ENCODE measurements at places on chromosomes 4 and X.

DNA sequence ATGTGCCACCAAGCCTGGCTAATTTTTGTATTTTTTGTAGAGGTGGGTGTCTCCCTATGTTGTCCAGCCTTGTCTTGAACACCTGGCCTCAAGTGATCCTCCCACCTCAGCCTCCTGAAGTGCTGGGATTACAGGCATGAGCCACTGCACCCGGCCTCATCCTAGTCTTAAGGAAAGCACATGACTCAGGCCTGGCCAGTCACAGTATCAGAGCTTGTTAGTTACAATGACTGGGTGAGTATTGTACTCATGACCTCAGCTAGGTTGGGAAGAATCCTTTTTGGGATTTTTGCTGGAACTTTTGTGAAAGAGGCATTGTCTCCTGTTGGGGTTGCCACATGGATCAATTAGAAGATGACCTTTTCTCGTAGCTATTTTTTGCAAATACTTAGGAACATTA is 292.8 kb downstream of the RAPGEF2 start:
- DNase-seq: no peak

GRCh38 chr4:184231573-184231972 is 13.9 kb upstream of the ENPP6 start:
- no peak for DNase-seq

DNA sequence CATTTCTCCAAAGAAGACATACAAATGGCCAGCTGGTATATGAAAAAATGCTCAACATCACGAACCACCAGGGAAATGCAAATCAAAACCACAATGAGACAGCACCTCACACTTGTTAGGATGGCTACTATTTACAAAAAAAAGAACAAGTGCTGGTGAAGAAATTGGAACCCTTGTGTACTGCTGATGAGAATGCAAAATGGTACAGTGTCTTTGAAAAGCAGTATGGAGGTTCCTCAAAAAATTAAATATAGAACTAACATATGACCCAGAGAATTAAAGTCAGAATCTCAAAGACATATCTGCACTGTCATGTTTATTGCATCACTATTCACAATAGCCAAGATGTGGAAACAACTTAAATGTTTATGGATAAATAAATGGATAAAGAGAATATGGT is 20.9 kb downstream of the PAGE4 start:
- no peak for DNase-seq

DNA sequence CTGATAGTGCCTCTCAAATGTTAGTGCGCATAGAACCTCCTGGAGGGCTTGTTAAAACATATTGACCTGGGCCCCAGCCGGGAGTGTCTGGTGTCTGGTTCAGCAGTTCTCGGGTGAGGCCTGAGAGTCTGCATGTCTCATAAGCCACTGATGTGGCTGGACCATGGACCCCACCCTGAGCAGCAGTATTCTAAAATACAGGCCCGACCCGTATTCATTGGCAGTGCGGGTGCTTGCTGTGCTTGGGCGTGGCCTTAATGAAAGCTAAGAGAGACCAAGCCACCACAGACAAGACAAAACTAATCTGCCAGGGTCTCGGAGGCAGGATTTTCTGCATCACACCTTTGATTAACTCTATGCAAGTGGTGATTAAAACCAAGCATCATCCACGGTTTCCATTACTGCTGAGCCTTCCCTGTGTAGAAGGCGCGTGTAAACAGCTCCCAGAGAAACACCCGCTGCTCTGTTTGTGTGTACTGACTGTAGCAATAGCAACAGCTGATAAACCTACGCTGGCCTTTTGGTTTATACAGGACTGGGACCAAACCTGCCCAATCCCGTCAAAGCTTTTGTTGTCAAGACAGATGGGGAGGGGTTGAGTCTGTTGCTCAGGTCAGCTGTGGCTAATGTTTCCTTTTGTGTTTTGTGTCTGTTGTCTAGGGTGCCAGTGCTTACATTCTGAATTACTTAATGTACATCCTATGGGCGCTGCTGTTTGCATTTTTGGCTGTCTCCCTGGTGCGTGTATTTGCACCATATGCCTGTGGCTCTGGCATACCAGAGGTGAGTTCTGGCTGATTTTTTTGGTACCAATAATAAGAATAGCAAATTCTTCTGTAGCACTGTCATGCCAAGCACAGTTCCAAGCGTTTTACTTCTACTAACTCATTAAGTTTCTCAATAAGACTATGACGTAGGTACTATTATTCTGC is 40.8 kb downstream of the CLCN4 start:
- DNase-seq: no peak

- no peak for DNase-seq
These were observed 25.8 kb upstream of the FAM193A start for GRCh38 chr4:2510351-2511259.

GRCh38 chr4:104205116-104205515 is 289.6 kb downstream of the CXXC4 start:
- no peak for DNase-seq

GRCh38 chr4:167775375-167775774 is 317.0 kb upstream of the ANXA10 start:
- no peak for DNase-seq

- no peak for DNase-seq
These were observed 188.6 kb downstream of the GLUD2 start for GRCh38 chrX:121236040-121236439.

DNA sequence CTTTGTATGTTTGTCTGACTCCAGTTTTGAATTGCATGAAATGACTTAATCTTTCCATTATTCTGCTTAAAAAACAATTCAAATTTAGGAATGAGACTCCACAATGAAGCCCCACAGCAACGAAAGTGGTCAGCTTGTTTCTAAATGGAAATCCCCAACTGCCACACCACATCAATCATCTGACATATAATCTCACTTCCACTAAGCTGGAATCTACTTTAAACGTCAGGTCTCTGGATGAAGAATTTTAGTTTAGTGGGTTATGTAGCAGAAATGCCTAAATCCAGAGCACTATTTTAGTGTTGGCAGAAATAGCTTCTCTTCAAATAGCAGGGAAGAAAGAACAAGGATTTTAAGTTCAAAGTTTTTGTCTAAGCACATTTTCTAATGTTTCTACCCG is 1.7 kb upstream of the BMP2K start:
- no peak for DNase-seq

GRCh38 chrX:276581-277201 is 4.5 kb upstream of the PLCXD1 start:
- peak; percentile 11 for DNase-seq

DNA sequence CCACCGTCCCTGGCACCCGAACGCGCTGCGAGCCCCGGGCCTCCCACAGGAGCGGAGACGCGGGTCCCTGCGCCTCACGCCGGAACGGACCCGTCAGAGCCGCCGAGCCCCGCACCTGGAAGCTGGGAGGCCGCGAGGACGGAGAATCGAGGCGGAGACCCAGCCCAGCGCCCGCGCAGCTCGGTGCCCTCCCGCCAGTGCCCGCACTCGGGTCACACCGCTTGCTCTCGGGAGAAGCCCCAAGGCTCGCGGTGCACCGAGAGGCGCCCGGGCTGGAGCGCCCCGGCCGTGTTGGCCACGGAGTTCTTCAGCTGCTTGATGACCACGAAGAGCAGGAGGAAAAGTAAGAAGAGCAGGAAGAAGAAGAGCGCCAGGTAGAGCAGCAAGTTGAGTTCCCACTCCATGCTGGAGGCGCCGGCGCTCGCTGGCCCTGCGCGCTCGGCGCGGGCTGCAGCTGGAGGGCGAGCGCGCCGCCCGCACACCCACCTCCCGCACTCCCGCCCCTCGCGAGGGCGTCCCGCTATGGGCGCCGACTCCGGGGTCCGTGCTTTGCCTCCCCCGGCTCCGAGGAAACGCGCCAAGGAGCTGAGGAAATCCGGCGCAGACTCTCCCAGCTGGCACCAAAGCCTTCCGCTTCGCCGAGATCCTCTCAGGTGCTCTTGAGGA is at the start of gene SMIM43:
TSS of gene SMIM43 (minus strand) at position 463 of the 666 bp plus-strand sequence. CDS start at position 404, 59 bp downstream.
- DNase-seq: no peak

All from T-helper 9 cell (primary cell).